ENCODE measurements at places on chromosomes 2 and 18.

- no peak for DNase-seq
Measured at GRCh38 chr2:88090446-88091283, 23.0 kb downstream of the SMYD1 start.

DNA sequence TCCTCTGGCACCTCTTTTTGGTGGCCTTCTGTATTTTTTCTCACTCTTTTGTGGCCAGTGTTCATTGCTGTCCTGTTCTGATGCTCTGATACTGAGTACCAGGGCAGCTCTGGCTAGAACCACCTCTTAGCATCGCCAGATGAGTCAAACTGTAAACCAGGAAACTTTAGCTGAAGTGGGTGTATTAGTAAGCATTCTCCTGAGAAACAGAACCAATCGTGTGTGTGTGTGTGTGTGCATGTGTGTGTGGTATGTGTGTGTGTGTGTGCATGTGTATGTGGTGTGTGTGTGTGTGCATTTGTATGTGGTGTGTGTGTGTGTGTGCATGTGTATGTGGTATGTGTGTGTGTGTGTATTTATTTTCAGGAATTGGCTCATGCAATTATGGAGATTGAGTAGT lies 166.3 kb upstream of the SKOR2 start:
- no peak for DNase-seq

- no peak for DNase-seq
Measured at GRCh38 chr2:111100087-111100764, 20.5 kb upstream of the BCL2L11 start.

GRCh38 chr2:197141702-197142473 lies 168.7 kb downstream of the ANKRD44 start:
- DNase-seq: no peak

DNA sequence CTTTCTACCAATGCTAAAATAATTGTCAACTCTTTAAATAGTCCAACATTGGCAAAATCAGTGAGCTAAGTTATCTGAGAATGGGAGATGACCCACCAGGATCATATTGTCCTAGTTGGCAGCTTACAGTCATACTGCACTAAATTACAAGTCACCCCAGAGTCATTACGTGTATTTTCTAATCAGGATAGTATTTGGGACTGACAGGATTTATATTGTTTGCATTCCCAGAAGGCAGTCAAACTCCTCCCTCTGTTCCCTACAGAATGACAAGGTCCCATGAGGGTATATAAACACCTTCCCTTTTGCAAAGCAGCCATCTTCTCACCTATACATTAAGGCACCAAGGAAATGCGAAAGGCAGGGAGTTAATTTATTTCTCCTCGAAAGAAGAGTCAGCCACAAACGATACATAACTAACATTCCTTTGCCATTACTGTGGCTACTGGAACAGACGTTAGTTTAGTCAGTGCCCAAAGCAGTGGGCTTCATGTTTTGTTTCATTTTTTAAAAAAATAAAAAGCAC lies 125.3 kb downstream of the ANTXR1 start:
- no peak for DNase-seq

GRCh38 chr2:223235986-223236385 lies 184.0 kb downstream of the KCNE4 start:
- no peak for DNase-seq

All from BE2C (cell line).